AG20443 (cell line): ENCODE measurements at places on chromosomes 12 and 14.

DNA sequence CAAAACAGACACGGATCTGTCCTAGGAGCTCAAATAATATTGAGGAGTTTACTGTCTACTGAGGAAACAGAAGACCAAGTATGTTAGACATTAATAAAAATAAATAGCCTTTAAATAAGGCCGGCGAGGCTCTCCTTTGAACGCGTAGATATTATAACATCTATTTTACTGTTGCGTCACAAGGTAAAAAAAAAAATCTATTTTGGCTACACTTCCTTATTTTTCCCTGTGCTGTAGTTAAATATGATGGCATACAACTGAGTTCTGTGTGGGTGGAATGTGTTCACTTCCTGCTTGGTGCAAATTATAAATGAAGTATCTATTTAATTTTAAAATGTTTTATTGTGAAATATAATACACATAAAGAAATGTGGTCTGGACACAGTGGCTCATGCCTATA lies 17.2 kb upstream of the RAD52 start:
- no peak for DNase-seq

GRCh38 chr12:107319533-107320032 lies 226.2 kb upstream of the CRY1 start:
- DNase-seq = peak; percentile 33

DNA sequence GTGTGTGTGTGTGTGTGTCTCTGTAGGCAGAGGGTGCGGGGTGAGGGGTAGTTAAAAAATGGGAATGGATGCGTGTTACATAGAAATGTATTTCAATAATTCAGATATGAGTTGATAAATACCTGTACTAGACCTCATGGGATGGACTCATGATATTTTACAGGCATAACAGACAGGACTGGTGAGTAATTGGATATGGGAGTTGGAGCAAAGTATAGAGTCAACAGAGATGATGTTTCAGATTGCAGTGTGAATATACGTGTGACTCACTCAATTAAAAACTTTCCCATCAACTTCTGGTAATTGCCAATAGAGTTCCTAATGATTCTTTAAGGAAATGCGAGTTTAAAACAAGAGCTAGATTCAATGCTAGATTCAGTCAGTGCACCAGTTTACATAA lies 711.9 kb downstream of the C12orf50 start:
- no peak for DNase-seq

- no peak for DNase-seq
Observed at GRCh38 chr12:132460571-132460970, 29.4 kb upstream of the FBRSL1 start.

GRCh38 chr12:114943601-114944000 lies 259.6 kb upstream of the TBX3 start:
- no peak for DNase-seq

- no peak for DNase-seq
Observed at GRCh38 chr14:31228533-31228932, 20.9 kb upstream of the HECTD1 start.

DNA sequence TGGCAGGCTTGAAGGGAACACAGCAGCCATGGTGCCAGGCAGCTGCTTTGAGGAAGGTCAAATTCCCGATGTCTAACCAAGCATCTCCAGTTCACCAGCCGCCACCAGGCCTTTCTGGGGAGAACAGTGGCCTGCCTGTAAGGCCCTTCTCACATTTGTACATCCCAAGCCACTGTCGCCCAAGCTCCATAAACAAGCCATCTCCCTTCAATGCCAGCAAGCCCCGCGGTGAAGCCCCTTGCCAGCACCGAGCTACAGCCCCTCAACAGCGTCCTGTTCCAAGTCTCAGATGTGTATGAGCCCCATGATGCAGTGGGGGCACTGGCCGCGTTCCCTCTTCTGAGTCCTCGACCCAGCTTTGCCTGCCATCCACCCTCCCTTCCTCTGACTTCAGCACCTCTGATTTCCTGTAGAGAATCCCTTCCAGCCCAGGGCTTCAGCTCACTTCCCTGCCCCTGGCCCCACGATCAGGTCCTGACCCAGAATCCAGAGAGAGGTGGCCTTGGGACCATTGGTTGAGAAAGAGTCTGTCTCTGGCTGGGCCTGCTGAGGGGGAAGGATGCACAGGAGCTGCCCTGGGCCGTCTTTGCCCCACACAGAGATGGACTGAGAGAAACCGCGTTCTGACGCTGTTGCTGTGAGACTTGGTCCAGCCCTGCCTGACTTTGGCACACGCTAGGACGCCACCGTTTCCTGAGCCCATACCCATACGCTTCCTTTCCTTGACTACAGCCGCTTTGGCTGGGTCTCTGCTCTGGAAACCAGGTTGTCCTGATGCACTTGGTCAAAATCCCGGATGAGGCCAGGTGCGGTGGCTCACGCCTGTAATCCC lies 1.9 kb upstream of the MMP17 start:
- DNase-seq = no peak

GRCh38 chr12:116346741-116347140 lies 69.2 kb upstream of the MED13L start:
- DNase-seq = peak; percentile 87

GRCh38 chr12:120216742-120217605 lies 16.1 kb upstream of the RPLP0 start:
- no peak for DNase-seq

- no peak for DNase-seq
Observed at GRCh38 chr12:110901401-110901800, 19.0 kb downstream of the MYL2 start.

DNA sequence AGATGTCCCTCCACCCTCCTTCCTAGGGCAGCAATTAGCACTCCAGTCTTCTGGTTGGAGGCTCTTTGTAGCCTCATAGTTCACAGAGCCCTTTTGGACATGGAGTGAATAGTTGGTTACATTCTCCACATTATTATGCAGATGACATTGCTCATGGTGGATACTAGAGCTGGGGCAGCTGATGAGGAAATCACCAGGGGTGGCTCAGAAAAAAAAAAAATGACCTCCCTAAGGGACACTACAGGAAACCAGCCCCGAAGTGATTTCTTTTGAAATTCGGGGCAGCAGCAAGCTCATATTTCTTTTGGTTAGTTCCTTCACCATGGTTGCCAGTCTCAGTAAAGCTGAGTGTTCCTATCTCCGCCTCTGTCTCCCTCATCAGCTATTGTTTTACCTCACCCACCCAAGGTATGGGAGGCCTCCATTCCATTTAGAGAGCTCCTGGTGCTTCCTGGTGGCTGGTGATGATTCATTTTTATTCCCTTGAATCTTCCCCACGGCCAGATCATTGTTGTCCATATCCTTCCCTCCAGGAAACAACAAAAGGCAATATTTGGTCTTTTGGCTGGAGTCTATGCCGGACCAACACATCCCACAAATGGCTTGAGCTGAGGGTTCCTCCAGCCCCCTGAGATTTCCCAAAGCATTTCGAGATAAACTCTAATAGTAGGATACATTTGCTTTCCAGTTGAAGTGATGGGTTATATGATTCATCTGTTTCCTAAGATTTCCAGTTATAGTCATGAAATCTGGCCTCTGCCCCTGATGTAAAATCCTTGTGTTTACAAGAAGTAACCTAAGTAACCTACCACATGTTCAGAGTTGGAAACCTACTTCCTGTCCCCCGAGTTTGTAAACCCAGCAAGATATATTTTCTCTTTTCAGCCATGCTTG lies 56.2 kb upstream of the NID2 start:
- DNase-seq = peak; percentile 77

GRCh38 chr14:29425705-29426482 lies 501.8 kb downstream of the PRKD1 start:
- DNase-seq = no peak

GRCh38 chr12:114992443-114992842 lies 308.5 kb upstream of the TBX3 start:
- DNase-seq = no peak

- peak; percentile 7 for DNase-seq
Observed at GRCh38 chr12:1915082-1915968, 3.1 kb downstream of the CACNA2D4 start.

GRCh38 chr14:94524093-94524492 lies 14.8 kb upstream of the SERPINA12 start:
- DNase-seq = no peak

DNA sequence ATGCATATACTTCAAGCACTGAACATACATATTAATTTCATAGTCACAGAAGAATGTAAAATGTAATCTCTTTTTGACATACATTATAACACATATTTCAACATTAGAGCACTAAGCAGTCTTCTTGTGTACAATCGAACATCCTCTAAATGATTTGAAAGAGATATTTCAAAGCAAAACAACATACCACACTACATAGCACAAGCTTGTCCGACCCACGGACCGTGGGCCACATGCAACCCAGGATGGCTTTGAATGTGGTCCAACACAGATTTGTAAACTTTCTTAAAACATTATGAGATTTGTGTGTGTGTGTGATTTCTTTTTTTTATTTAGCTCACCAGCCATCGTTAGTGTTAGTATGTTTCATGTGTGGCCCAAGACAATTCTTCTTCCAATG lies 7.0 kb downstream of the PRICKLE1 start:
- DNase-seq = no peak

DNA sequence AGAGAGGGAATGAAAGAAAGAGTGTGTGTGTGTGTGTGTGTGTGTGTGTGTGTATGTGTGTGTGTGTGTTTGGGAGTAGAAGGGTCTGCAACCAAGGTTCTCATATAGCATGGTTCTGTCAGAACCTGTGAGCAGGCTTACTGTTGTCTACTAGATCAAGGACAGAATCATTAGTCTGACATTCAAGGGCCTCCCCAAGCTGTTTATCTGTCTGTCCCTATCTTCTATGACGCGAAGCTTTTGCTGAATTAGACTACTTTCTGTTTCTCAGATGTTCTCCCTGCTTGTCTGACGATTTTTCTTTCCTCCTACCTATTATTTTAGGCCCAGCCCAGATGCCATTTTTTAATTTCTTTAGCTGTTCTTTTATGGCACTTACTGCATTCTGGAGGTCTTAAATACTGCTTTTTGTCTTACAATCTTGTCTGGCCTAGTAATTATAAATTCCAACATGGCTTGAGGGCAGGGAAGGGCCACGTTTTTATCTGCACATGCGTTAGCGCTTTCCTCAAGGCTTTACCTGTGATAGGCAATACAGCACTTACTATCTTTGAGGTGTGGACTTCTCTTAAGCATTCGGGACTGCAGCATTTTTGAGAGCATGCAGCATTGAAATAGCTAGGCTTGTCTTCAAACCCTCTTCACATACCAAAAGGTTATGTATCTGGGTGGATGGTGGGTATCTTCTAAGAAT lies 150.2 kb downstream of the TTLL5 start:
- no peak for DNase-seq

DNA sequence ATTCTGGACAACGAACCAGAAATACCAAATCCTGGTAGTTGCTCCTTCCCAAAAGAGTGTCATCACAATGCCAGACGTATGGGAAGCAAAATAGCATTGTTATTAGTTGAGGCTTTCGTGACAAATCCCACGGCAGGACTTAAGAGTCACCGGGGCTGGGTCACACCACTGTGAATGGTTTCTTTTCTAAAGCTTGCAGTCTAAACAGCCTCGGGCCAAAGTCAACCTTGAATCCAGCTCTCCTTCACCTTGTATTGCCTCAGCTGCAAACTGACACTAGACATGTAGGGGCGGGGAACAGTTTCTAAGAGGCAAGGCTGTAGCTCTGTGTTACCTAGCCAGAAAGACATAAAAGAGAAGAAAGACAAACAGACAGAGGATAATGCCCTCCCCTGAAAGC lies 734.8 kb downstream of the MED13L start:
- no peak for DNase-seq

DNA sequence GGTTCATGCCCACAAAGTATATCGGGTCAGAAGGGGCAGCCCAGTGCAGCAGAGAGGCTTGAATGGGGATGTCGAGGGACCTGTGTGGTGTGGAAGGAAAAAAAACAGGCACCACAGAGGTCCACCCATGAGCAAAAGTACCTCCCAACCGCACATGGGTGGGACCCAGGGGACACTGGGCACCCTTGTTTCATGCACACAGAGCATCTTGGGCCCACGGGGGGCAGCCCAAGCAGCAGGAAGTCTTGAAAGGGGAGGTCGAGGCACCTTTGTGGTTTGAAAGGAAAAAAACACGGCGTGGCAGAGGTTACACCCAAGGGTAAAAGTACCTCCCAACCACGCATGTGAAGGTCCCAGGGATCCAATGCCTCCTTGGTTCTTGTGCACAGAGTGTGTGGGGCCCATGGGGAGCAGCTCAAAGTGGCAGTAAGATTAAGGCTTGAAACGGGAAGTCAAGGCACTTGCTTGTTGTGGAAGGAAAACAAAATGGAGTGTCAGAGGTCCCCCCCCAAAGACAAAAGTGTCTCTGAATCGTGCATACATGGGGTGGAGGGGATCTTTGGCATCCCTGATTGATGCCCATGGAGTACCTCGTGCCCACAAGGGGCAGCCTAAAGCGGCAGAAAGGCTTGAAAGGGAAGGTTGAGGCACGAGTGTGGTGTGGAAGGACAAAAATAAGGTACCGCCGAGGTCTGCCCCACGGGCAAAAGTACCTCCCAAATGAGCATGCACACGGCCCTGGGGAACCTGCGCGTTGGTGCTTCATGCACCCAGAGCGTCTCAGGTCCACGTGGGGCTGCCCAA lies 575.5 kb downstream of the ALG10 start:
- DNase-seq = peak; percentile 1

- peak; percentile 35 for DNase-seq
Observed at GRCh38 chr12:69685810-69686209, 13.3 kb downstream of the BEST3 start.

- no peak for DNase-seq
Observed at GRCh38 chr14:34237081-34237480, 225.0 kb downstream of the SPTSSA start.

GRCh38 chr12:104133866-104134265 lies 4.1 kb downstream of the NFYB start:
- DNase-seq = peak; percentile 17

DNA sequence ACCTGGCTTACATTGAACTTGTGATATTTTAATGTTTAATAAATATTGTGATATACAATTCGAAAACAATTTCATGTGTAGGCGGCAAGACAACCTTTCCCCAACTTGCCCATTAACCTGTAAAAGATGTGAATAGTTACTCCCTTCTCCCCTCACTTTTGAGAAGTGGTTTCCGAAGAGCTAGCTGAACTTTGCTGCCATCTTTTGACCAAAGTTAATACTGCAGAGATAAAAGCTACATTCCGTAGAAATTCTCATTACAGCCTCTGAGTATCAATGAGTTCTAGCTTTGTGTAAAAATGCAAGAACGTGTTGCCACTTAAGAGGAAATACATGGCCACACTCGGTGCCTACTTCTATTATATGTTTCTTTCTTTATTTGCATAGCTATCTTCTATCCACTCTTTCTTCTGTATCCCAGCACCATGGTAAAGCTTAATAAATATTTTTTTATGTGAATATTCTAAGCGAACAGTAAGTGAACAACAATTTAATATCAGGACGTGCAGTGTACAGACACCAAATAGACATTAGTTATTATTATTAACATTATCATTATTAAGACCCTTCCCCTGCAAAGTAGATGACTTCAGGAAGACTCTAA lies 105.1 kb upstream of the TMEM260 start:
- DNase-seq = peak; percentile 45

DNA sequence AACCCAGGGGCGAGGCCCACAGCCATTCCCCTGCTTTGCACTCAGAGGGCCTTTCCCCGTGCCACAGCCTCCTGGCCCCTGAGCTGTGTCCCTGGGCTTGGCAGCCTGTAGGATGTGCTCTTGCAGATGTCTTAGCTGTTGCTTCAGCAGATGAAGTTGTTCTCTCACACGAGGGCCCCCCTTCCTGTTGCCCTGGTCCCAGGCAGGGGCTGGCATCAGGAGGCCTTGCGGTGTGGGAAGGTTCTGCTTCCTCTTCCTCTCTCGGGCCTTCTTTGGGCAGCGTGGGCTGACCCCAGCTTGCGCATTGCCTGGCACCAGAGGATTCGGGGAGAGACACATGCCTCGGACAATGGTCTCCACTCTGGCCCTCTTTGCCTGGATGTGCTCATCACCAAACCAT lies 12.7 kb downstream of the PROX2 start:
- DNase-seq = no peak
